Thyroid gland (tissue), 4 donors: ENCODE measurements at places on chromosomes 4 and X. TPM values are rescaled to one million over a fixed set of nuclear protein-coding genes. Genes with fewer than 3 reads are reported as not detected.

GRCh38 chrX:2404776-2405175, 96.0 kb downstream of the DHRSX start:
- no peaks in the 10 kb centered on the region for H3K4me1 ChIP-seq
- no peak for DNase-seq
- peaks cover 11% of the 10 kb centered on the region for H3K36me3 ChIP-seq
- no peak overlapping the region for H3K4me3 ChIP-seq

Gene AKAP4
- total RNA-seq: 0.67 TPM

DNA sequence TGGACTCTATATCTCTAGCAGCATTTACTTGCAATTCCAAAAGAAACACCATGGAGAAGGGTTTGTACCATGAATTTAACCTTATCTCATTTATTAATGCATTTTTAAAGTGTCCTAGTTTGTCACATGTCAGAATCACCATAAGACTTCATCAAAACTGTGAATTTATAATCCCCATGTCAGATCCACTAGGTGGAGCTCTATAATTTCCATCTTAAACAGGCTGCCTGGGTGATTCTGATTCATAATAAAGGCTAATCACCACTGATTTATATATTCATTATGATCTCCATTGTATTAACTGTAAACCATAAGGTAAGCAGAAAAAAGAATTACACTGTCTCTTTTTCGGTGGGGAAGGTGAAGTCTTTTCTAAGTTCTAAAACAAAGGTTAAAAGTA, 4.0 kb downstream of the TCEAL2 start:
- no peaks in the 10 kb centered on the region for H3K36me3 ChIP-seq
- no peaks in the 10 kb centered on the region for H3K27me3 ChIP-seq
- H3K27ac ChIP-seq: no peak overlapping the region
- H3K4me1 ChIP-seq: no peaks in the 10 kb centered on the region

Gene AR
- total RNA-seq: 15.0 TPM

DNA sequence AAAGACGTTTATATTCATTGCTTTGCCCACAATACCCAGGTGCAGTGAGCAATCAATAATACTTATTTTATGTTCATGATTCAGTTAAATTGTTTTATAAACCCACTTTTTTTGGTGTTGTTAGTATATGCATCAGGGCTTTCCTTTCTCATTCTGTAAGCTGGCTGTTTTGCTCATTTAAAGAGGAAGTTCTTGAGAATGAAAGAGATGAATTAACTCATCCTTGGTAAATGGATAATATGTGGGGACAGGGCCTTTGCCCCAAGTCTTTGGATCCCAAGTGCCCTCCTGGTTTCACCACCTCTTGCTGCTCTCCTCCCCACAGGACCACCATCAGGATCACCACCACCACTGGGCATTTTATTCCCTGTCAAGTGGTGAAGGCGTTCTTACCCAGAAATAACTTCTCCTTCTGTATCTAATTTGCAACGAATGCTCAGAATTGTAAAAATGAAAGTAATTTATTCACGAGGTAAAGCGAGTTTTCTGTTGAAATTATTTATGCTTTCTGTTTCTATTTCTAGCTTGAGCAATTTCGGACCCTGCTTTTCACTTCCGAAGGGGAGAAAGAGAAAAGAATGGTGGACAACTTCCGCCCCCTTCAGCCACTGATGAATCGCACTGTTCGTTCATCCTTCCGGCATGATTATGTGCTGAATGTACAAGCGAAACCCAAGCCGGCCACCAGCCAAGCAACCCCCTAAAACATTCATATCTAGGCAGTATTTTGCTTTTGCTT, 8.2 kb upstream of the ZRSR2 start:
- peaks cover 6% of the 10 kb centered on the region for H3K36me3 ChIP-seq
- H3K27ac ChIP-seq: no peak overlapping the region
- no peaks in the 10 kb centered on the region for H3K4me1 ChIP-seq
- no peaks in the 10 kb centered on the region for H3K27me3 ChIP-seq
- no peak overlapping the region for H3K4me3 ChIP-seq

GRCh38 chr4:81427344-81427821, 44.3 kb downstream of the RASGEF1B start:
- no peaks in the 10 kb centered on the region for H3K27me3 ChIP-seq
- H3K4me1 ChIP-seq: no peaks in the 10 kb centered on the region
- no peak for DNase-seq
- H3K36me3 ChIP-seq: peaks cover 7% of the 10 kb centered on the region
- no peak overlapping the region for H3K4me3 ChIP-seq
